Hematopoietic multipotent progenitor cell (in vitro differentiated cells): ENCODE measurements at places on chromosomes 5 and 9.
A peak's percentile ranks its signal among the peaks of the same experiment; 100 is the strongest.

- no peak for DNase-seq
These were observed 280.8 kb downstream of the CDH10 start for GRCh38 chr5:24363789-24364481.

DNA sequence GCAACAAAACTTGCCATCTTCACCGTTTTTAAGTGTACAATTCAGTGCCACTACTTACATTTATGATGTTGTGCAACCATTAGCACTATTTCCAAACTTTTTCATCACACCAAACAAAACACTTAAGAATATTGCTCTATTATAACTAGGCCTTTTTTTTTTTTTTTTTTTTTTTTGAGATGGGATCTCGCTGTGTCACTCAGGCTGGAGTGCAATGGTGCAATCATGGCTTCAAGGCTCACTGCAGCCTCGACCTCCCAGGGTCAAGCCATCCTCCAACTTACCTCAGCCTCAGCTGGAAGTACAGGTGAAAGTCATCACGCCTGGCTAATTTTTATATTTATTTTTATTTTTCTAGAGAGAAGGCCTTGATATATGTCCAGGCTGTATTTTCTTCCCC, 22.3 kb upstream of the LMNB1 start:
- no peak for DNase-seq

- no peak for DNase-seq
These were observed 571.2 kb upstream of the ZNF462 start for GRCh38 chr9:106291786-106292185.

- DNase-seq: peak; percentile 64
These were observed 717 bp upstream of the IQGAP2 start for GRCh38 chr5:76402251-76402885.

DNA sequence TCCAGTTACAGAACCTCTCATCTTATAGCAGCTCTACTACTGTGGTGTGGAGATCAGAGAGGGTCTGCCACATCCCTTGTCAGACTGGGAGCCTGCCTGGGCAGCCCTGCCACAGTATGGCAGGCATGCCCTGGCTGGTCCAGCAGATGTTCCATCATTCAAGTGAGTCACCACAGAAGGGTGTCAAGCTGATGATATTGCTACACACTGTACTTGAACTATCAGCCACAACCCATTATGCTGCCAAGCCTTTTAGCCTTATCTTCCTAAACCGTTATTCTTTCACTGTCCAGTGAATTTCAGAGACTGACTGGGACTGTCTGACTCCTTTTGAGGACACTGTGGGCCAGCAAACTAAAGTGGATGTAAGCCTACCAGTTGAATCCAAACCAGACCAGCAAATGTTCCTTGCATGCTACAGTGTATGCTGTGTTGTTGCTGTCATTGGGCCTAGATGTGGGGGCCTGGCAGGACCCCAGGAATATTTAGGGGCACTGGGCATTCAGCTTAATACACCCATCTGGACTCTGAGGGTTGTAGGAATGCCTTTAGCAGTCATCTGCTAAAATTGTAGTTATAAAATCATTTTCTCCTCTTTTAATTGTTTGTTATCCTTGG, 202.6 kb downstream of the NR3C1 start:
- DNase-seq: no peak

GRCh38 chr9:81468084-81468595, 221.2 kb downstream of the TLE1 start:
- DNase-seq: no peak

DNA sequence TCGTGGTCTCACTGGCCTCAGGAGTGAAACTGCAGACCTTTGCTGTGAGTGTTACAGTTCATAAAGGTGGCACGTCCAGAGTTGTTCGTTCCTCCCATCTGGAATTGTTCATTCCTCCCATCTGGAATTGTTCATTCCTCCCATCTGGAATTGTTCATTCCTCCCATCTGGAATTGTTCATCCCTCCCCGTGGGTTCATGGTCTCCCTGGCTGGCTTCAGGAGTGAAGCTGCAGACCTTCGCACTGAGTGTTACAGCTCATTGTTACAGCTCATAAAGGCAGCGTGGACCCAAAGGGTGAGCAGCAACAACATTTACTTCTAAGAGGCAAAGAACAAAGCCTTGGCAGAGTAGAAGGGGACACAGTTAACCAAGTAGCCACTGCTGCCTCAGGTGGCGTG, 69.1 kb downstream of the GCNT1 start:
- DNase-seq: no peak

GRCh38 chr9:107648153-107648715, 158.7 kb upstream of the KLF4 start:
- no peak for DNase-seq

DNA sequence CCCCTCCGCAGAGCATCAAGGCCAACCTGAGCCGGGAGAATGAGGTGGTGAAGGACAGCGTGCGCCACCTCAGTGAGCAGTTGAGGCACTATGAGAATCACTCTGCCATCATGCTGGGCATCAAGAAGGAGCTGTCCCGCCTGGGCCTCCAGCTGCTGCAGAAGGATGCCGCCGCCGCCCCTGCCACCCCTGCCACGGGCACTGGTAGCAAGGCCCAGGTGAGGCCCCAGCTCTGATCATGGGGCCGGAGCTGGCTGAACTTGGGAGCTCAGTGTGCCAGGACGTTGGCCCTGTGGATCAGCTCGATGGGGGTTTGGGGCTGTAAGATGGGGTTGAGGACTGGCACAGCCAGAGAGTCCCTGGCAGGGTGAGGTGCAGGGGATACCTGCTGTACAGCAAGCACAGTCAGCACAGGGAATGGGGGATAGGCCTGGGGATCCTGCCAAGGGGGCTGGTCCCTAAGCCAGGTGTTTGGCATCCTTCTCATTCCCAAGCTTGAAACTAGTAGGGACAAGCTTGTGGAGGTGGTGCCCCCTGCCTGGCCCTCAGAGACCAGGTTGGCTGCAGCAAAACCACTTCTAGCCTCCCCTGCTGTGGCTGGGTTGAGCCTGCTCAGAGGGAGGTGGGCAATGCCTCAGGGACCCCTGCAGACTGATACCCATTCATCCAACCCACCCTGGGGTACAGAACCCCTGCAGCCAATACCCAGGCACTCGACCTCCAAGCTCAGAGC, 22.5 kb downstream of the OLFML2A start:
- no peak for DNase-seq

- DNase-seq: peak; percentile 24
These were observed 28.2 kb upstream of the NCS1 start for GRCh38 chr9:130143958-130144366.

DNA sequence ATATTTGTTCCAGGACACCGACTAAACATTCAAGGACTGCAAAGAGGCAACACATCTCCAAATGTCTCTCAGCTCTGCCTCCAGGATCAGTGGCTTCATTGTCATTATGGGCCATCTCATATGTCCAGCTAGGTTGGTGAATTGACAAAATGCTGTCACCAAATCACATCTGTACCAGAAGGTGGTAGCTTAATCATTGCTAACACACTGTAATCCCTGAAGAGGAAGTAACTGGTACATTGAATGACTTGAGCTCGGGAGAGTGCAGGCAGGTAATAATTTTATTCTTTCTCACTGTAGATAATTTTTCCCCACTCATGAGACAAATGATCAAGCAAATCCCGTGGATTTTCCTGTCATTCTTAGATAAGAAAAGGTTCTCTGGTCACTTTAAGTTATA, 169.8 kb downstream of the SEMA6A start:
- DNase-seq: no peak

DNA sequence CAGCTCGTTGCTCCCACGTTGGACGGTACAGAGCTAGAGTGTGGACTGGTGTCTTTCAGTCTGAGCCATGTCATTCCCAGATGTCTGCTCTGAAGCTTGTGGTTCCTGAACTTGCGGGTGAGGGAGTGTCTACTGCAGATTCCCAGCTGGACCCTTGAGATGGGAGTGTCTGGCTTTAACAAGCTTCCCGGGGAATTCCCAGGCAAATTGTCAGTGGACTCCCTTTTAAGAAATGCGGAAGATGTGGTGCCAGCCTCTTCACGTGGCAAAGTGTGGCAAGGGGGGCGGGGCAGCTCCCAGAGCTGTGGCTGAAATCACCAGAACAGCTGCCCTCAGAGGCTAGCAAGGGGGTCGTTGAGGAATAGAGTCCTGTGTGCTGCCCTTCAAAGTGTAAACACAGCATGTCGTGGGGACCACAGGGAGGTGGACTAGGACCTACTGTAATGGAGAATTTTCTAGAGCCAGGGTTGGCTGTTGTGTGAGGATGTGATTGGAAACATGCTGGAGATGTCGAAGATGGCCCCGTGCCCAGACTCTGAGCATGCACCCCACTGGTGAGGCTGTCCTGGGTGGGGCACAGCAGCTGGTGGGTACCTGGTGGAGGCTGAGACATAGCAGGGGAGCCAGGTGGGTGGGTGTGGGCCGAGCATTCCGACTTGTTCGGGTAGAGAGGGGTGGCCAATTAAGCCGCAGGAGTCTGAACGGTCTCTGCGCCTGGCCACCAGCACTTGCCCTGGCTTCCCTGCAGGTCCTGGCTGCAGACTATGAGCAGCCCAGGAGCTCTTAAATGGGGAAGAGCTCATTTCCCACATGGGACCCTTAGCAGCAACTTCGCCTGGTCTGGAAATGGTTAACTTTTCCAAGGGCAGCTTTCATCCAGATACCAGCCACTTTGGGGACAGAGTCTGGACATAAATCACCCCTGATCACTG, 37.4 kb downstream of the PRRX2 start:
- no peak for DNase-seq

- no peak for DNase-seq
These were observed 15.8 kb downstream of the UBE2QL1 start for GRCh38 chr5:6464441-6464840.

DNA sequence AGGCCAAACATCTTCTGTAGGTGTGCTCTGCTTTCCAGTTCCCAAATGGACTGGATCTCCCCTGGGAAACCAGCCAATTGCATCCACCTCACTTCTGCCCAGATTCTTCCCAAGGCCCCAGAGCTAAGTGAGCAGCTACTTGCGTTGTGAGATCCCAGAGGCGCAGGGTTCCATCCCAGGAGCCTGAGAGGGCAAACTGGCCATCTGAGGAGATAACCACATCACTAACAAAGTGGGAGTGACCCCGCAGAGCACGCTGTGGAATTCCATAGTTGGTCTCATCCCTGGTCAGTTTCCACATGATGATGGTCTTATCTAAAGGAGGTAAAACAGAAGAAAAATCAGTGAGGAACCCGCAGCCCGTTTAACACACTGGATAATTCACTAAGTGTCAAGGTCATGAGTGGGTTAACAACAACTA, 1.7 kb downstream of the RACK1 start:
- no peak for DNase-seq

DNA sequence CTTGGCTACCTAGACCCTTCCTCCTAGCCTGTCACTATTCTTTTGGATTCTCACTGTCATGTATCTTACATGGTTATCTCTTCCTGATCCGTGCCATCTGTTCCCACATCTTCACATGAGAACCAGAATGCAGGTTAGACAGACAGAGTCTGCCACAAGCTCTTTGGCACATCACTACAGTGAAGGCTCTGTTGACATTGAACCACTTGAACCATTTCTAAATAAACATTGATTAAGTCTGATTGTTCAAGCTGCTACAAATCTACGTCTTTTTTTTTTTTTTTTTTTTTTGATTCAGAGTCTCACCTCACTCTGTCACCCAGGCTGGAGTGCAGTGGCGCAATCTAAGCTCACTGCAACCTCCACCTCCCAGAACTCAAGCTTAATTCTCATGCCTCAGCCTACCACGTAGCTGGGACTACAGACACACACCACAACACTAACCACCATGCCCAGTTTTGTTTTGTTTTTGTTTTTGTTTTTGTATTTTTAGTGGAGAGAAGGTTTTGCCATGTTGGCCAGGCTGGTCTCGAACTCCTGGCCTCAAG, 85.1 kb upstream of the LRRTM2 start:
- DNase-seq: no peak

DNA sequence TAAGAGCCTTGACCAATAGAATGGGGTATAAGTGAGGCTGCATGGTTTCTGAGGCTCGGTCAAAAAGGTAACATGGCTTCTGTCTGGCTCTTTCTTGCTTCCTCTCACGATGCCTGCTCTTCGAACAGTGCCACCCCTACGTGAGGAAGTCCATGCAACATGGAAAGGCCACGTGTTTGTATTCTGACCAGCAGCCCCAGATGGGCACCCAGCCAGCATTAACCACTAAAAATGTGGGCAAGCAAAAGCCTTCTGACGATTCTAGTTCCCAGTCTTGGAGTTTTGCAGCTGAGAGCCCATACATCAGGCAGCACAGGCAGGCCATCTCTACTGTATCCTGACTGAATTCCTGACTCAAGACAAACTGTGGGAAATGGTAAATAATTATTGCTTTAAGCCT, 24.2 kb upstream of the NREP start:
- peak; percentile 31 for DNase-seq

- no peak for DNase-seq
These were observed 75.6 kb upstream of the PCA3 start for GRCh38 chr9:76688471-76689238.

DNA sequence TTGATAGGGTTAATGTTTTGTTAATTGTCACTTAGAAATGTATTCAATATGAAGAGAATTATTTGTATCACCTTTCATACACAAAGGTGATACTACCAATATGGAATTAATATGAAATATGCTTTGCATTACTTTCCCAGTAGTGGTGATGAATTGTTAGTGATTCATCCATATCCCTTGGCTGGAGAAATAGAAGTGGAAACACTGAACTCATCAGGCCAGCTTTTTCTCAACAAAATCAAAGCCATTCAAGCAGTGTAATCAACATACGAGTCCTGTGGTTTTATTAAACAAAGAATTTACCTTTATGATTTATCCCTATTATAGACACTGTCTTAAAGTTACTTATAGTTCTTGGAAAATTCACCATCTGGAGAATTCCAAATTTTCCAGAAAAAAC, 264.0 kb upstream of the MEF2C start:
- no peak for DNase-seq

DNA sequence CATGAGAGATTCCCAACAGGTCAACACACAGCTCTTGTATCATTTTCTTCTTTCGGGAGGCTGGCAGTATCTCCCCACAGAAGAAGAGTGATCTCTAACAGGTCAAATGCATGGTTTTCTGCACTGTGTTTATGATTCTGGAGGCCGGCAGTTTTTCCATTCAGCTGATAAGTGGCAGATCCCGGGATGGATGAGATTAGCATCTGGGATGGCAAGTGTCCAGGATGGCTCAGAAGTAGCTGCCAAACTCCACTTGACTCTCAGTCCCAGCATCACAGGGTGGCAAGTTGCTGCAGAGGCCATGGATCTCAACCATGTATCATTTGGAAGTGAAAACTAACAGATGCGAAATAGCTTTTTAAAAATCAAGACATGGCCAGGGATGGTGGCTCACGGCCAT, 97.8 kb upstream of the SLC44A1 start:
- DNase-seq: no peak

DNA sequence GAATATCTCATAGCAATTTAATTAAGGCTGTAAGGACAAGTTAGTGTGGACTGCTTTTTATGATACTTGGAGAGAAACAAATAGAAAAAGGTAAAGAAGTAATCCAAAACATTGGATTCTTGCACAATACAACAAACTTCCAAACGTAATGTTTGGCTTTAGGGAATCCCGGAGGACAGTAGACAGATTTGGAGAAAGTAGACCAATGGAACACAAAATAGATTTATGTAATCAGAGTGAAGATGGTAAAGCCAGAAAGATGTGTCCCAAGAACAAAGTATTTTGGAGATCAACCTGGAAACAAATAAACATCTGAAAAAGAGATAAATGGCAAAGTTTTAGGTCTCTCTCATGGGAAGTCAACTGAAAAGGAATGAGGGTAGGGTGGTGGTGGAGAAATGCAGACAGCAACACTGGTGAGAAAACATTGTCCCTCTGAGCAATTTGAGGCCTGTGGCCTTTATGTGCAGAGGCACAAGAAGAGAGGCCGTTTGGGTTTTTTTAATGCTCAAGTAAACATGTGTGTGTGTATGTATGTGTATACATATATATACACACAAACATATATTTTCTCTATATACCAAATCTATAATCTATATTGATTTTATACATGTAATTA, 620.6 kb downstream of the PDE4D start:
- DNase-seq: no peak

GRCh38 chr9:107569174-107569573, 79.6 kb upstream of the KLF4 start:
- DNase-seq: no peak
